Activated T-cell treated with anti-CD3 and anti-CD28 coated beads for 48 hours (primary cell): ENCODE measurements at places on chromosomes 1 and 21.

DNA sequence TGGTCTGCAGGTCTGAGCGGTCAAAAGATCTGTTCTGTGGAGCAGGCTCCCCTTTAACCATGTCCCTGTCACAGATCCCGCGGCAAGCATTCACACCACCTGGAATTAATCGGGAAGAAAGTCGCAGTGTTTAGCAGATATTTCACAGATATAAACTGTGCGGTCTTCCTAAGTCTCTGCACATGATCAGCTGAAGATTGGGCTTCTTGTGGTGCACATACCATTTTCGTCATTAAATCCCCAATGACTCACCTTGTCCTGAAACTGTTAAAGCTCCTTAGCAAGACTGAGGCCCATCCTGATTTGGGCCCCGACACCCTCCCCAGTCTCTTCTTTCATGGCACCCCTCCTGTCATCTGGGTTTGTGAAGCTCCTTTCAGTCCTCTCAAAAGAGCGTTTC lies 158.8 kb downstream of the KIF26B start:
- no peak for DNase-seq

GRCh38 chr1:224791362-224791941 lies 138.0 kb upstream of the DNAH14 start:
- DNase-seq = no peak

GRCh38 chr1:222974496-222974895 lies 159.7 kb downstream of the DISP1 start:
- no peak for DNase-seq

DNA sequence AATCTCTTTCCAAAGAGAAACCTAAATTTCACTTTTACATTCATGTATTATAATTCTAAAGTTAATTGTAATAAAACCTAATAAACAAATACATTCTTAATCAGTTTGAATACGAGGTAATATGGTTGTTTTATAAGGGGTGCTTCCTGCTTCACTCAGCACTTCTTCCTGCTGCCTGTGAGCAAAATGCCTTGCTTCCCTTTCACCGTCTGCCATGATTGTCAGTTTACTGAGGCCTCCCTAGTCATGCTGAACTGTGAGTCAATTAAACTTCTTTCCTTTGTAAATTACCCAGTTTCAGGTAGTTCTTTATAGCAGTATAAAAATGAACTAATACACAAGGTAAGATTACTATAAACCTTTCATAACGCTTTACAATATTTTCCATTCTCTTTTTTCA lies 491.1 kb upstream of the LRRC7 start:
- no peak for DNase-seq

DNA sequence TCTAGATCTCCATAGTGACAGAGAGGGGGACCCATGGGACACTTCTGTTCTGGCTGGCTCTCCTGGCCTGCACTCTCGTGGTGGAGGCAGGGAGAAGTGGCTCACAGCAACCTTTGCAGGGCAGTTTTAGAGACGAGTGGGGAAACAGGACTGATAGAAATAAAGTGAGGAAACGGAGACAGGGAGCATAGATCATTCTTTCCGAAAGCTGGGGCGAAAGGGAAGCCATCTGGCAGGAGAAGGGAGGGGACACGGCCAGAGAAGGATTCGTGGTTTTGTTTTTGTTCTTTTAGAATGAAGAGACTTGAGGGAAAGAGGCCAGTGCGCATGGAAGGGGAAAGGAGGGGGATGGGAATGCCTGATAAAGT lies 3.5 kb downstream of the TIE1 start:
- no peak for DNase-seq

GRCh38 chr1:54971317-54971791 lies 9.1 kb upstream of the TMEM61 start:
- DNase-seq = no peak

- no peak for DNase-seq
These were observed 5.7 kb downstream of the KNCN start for GRCh38 chr1:46545784-46546183.
